SJSA1 (cell line): ENCODE measurements at places on chromosomes 6 and 20.

DNA sequence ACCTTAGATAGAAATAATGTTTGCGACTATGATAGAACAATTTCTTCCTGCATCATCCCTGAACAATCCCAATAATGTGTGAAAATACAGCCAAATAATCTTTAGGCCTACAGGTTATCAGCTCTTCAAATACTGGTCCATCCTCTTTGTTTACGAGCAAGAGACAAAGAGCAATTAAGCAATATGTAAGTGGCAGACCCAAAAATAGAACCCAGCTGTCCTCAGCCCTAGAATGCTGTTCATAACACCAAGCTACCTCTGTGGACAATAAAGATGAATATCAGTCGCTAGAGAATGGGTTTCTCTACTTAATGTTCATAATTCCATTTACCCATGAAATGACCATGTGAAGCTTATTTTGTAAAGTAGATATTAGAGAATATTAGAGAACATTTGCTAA, 28.4 kb upstream of the OSTM1 start:
- H3K27ac ChIP-seq, result no peak overlapping the region
- peaks cover 24% of the 10 kb centered on the region for H3K4me1 ChIP-seq
- no peak for DNase-seq
- H3K36me3 ChIP-seq, result no peaks in the 10 kb centered on the region
- no peaks in the 10 kb centered on the region for H3K27me3 ChIP-seq

DNA sequence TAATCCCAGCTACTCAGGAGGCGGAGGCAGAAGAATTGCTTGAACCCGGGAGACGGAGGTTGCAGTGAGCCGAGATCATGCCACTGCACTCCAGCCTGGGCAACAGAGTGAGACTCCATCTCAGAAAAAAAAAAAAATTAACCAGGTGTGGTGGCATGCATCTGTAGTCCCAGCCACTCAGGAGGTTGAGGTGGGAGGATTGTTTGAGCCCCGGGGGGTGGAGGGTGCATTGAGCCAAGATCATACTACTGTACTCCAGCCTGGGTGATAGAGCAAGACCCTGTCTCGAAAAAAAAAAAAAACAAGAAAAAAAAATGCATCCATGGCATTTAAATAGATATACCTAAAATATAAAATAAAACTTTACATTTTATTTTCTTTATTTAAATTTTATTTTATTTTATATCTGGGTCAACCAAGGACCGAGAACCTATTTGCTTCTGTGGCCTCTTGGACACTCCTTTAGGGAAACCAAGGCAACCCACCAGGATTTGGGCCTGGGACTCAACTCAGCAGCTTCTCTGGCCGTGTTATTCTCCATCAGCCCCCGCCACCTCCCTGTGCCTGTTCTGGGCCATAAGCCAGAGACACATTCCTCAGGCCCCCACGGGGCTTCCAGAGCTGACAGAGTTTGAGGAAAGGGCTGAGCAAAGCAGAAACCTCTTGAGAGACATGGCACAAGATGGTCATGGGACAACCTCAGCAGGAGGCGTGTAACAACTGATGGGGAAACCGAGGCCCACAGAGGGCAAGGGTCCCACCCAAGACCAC, 6.2 kb downstream of the SNTA1 start:
- no peaks in the 10 kb centered on the region; the same call in 1 of the 2 replicates for H3K4me1 ChIP-seq
- peaks cover 12% of the 10 kb centered on the region for H3K36me3 ChIP-seq
- H3K4me3 ChIP-seq, result no peak overlapping the region
- no peak overlapping the region for H3K27ac ChIP-seq
- H3K27me3 ChIP-seq, result no peaks in the 10 kb centered on the region
- no peak for DNase-seq

DNA sequence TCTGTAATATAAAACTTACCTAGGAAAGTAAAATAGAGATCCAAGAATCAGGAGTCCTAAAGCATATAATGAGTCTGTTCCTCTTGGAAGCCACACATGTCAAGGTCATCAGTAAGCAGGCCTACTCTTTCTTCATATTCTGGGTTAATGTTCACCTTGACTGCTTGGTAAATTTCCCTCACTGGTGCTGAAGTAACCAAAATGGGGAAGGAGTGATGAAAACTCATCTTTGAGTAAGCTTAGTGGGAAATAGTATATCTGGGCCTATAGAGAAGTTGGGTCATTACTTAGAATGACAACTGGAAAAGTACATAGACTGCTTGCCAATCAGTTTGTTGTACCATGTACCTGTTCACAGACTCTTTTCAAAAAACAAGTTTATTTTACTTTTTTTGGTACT, 6.6 kb downstream of the TSPYL4 start:
- no peak for DNase-seq

GRCh38 chr6:81487489-81487888, 265.0 kb downstream of the TENT5A start:
- no peaks in the 10 kb centered on the region for H3K27me3 ChIP-seq
- H3K36me3 ChIP-seq, result no peaks in the 10 kb centered on the region
- H3K4me1 ChIP-seq, result no peaks in the 10 kb centered on the region
- no peak overlapping the region for H3K4me3 ChIP-seq
- no peak for DNase-seq

DNA sequence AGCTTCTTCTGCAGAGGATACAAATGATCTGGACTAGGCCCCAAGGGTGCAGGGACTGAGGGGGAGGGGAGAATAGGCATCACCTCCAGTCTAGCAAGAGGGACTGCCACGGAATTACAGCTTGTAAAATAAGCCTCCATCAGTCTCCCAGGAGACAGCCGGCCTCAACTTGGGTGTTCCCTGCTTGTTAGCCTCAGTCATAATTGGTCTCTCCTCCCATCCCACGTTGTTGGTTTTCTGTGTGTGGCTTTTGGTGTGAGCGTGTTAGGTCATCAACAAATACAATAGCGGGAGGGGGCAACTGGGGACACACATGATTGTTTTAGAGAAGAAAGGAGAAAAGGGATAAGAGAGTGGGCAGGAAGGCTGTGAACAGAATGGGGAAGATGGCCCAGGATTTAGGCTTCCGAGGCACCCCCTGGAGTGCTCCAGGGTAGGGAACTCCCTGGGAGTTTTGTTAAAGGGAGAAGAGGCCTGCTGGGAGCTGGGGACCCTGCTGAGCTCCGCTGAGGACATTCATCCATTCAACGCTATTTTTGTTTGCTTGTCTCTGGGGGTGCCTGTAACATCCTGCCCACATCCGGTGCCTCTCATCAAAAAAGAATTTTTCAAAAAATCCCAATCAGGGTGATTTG, 9.2 kb downstream of the FOXA2 start:
- H3K27ac ChIP-seq, result peak overlapping the region; percentile 98
- peak; percentile 100 for DNase-seq
- no peaks in the 10 kb centered on the region for H3K27me3 ChIP-seq
- H3K4me3 ChIP-seq, result no peak overlapping the region
- H3K4me1 ChIP-seq, result peaks cover 44% of the 10 kb centered on the region
- peaks cover 3% of the 10 kb centered on the region for H3K36me3 ChIP-seq

DNA sequence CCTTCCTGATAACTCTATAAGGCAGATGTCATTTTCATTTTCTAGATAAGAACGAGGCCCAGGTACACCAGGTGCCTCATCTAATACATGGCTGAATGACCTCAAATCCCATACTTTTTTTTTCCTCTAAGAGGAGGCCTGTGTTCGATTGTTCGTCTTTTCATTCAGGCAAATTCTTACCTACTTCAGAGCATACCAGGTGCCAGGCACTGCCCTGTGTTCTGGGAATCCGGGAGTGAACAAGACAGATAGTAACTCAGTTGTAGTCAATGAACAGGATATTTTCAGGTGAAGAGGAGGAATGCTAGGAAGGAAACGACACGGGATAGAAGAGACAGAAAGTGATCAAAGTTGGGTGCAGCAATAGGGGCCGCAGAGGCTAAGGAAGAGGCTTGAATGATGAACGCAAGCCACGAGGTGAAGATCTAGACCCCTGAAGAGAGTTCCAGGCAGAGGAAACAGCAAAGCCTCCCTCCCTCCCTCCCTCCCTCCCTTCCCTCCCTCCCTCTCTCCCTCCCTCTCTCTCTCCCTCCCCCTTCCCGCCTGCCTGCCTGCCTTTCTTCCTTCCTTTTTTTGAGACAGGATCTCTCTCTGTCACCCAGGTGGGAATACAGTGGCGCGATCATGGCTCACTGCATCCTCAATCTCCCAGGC, 150.1 kb upstream of the ZNF217 start:
- DNase-seq, result no peak
- H3K27me3 ChIP-seq, result no peaks in the 10 kb centered on the region
- H3K27ac ChIP-seq, result no peak overlapping the region
- peaks cover 29% of the 10 kb centered on the region for H3K4me1 ChIP-seq
- no peaks in the 10 kb centered on the region for H3K36me3 ChIP-seq
